ENCODE measurements at places on chromosomes 2 and 18.
A peak's percentile ranks its signal among the peaks of the same experiment; 100 is the strongest.

GRCh38 chr2:128591861-128592822, 273.5 kb upstream of the HS6ST1 start:
- DNase-seq = no peak

DNA sequence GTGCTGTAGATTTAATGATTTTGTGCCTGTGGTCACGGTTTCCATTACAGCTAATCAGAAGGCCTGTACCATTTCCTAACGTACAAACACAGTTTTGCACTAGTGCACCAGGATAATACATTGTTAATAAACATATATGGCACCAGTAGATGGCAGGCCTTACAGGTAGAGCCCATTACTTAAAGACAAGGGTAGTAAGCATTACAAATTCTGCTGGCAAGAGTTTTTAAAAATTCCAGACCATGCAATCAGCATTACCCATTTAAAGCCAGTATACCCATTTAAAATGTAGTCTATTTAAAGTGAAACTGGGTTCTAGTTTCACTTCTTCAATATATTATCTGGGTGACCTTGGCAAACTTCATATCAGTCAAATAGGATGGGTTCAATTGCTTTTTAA, 224.2 kb downstream of the NUP35 start:
- DNase-seq = no peak

DNA sequence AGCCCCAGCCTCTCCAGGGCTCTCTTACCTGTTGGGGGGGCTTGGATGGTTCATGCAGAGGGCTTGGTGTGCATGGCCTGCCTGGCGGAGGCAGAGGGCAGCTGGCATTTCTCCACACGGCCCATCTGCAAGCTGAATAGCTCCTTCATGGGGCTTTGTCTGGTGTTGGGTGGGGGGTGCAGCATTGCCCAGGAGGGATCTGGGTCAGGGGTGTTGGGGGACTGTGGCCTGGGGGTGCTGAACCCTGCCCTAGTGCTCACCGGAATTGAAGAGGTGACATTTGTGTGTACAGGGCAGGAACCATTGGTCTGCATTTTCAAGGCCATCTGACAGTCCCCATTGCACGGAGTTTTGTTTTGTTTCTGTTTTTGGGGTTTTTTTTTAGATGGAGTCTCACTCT, 58.8 kb upstream of the HAAO start:
- no peak for DNase-seq

DNA sequence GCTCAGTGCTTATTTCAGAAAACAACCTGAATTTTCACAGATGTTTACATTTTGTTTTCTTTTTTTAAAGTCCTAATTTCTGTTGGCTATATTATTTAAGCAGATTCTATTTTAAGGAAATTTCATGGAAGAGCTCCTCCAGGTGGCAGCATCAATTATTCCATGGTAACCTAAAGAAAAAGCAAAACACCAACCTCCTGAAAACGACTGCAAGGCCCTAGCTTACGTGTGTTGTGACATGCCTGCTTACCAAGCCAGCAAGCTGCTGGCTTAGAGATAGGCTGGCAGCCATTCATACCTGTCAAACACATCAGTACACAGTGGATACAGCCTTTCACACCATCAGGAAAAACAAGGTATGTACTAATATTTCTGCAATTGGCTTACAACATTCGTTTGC, 64.9 kb downstream of the LPIN2 start:
- no peak for DNase-seq

- no peak for DNase-seq
These were observed 62.2 kb upstream of the IGFBP5 start for GRCh38 chr2:216757532-216757931.

- peak; percentile 18 for DNase-seq
These were observed 1029.1 kb upstream of the KLHL29 start for GRCh38 chr2:22355816-22356433.

- no peak for DNase-seq
These were observed 15.5 kb downstream of the TBC1D8 start for GRCh38 chr2:101135412-101136296.

- no peak for DNase-seq
These were observed 84.4 kb upstream of the TWIST2 start for GRCh38 chr2:238763471-238763995.

DNA sequence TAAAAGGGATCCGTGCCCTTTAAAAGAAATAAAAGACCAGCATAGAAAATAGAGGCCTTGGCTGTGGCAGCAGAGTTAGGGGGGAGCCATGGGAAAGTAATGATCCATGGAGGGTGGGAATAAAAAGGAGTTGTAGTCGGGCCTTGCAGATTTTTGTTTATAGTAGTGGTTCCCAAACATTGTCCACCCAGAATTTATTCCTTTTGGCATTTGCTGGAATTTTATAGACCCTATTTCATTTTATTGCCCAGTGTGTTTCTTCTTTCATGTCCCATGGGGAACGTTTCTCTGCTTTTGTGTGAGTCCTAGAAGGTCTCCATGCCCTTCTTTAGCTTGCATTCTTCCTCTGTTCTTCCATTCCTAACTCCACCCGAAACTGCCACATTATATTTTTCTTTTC, 222.2 kb downstream of the LTBP1 start:
- no peak for DNase-seq

DNA sequence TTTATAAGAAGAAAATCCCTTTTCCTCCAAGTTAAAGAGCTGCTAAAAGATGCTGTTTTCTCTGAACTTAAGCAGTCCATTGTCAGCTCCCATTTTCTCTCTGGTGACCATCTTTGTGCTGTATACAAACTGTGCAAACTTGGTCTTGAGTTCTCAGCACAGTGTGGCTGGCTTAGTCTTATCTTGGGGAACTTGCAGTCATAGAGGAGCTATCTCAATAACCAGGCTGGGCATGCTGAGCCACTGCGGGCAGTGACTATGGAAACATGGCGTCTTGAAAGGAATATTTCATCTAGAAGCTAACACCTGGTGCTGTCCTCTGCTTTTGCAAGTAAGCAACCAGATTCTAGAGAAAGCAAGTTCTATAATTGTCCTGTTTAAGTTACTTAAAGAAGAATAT, 1334.4 kb upstream of the CELF4 start:
- no peak for DNase-seq

DNA sequence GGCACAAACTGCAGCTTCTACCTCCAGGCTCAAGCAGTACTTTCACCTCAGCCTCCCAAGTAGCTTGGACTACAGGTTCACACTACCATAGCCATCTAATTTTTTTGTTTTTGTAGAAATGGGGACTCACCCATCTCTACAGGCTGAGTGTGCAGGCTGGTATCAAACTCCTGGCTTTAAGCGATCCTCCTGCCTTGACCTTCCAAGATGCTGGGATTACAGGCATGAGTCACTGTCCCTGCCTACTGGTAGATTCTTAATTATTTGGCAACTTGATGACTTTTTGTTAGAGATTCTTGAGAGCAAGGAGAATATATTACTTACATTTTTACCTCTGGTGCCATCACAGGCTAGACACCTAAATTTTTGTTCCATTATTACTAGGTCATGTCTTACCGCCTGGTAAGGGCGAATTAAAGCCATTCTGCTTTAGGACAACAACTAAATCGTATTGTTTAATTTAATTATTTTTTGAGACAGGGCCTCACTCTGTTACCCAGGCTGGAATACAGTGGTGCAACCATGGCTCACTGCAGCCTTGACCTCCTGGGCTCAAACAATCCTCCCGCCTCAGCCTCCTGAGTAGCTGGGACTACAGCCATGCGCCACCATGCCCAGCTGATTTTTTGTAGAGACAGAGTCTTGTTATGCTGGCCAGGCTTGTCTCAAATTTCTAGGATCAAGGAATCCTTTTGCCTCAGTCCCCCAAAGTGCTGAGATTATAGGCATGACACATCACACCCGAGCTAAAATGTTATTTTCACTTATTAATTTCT, 15.7 kb downstream of the DYNC1I2 start:
- DNase-seq = no peak

DNA sequence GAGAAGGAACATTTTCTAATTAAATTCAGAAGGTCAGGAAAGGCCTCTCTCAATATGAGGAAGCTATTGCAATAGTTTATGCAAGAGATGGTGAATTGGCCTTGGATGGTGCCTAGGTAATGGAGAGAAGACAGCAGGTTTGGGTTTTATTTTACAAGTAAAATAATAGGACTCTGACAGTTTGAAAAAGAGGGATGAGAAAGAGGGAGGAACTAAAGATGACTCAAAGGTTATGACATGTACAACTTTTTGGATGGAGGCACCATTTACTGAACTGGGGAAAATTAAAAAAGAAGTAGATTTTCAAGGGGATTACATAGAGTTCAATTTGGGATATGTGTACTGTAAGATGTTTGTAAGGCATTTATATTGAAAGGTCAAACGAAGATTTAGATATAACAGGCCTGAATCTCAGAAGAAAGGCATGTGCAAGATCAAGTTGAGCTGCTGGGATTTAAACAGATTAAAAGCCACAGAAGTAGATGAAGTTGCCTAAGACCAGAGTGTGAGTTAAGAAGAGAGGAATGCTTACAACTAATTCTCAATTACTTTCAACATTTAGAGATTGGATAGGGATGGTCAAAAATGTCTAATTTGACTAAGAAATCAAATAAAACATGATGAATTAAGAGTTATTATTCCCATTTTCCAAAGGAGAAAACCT, 12.3 kb upstream of the ASNSD1 start:
- DNase-seq = no peak

DNA sequence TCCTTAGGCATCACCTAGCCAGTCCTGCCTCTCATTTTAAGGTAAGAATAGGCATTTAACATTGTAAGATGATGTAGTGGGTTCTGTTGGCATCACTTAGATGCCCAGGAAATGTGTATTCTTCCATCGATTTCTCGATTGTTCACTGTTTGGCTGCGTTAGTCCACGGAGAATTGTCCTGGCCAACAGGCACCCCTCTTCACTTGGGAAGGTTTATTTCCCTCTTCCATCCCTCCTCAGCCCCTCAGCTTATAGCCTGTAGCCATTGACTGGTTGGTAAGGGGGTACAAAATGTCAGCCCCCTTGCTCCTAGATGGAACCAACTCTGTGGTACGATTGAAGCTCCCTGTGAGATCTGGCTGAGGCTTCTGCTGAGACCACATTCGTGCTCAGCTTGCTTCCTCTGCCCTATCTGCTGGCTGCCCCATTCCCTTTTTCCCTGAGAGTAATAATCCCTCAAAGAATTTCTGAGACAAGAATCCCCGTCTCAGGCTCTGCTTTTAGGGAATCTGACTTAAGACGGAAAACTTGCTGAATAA, 43.4 kb downstream of the PLEKHA3 start:
- DNase-seq = no peak

- DNase-seq = no peak
These were observed 147.4 kb downstream of the MEIS1 start for GRCh38 chr2:66582104-66582986.

DNA sequence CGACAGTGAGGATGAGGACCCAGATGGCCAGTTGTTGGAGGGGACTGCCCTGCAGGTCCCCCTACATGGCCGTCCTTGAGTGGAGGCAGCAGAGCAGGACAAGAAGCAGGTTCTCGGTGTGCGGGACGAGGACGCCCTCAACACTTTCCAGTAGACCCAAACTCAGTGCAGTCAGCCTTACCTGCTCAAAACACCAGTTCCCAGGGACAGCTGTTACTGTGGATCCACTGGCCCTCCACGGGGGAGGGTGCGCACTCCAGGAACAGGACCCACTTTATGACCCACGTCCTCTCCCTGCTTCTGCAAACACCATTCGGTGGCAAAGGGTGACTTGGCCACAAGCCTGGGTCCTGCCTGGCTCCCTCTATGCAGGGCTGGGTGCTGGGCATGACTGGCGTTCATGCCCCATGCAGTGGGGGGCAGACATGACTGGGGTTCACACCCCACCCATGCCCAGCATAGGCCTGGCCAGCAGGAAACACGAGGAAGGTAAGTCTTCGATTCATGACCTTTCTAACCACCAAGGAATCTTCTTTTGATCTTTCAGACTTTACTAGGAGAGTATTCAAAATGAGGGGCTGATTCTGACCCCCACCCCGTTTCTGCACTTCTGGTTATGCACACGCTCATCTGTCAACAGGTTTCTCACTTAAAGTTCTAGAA, 233.7 kb downstream of the HDAC4 start:
- DNase-seq = no peak

DNA sequence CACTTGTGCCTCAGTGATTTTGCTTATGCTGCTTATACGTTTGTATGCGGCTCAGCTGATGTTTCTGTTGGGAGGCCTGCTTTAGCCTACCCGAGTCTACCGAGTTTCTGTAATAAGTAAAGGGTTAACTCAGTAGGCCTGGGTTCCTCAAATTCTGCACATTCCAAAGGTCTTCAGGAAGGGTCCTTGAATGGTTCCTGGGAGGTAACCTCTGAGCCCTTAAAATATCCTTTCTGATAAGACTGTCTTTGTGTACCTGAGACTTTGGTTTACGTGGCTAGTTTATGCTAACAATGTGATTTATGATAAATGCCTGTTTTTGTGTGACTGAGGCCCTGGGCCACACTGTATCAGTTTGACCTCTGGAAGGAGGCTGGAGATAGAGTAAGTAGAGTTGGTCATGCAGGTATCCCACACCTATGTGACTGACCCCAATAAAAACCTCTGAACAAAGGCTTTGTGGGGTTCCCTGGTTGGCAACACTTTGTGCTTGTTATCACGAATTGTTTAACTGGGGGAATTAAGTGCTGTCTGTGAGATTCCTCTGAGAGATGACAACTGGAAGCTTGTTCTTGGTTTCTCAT, 18.9 kb upstream of the PNPT1 start:
- no peak for DNase-seq
